ENCODE measurements at places on chromosomes 12 and 14. TPM values are rescaled to one million over a fixed set of nuclear protein-coding genes. Genes with fewer than 3 reads are reported as not detected.

DNA sequence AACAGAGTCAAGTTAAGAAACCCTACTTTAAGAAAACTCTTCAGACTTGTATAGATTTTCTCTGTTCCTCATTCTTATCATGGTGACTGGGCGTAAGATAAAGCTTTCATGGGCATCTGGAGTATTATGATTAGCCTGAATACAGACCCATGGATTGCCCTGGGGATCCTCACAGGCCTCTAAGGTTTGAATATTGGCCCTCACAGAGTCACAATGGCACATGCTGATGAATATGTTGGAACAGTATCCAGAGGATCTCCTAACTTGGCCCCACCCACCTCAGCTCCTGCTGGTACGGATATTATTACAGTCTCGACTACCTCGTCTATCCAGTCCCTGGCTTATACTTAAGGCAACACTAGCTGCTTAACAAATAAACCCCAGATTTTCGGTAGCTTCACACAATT lies 8.1 kb downstream of the OSBPL8 start:
- no peak for DNase-seq

- DNase-seq: peak; percentile 15
Measured at GRCh38 chr12:132614861-132615578, 3.6 kb upstream of the P2RX2 start.

DNA sequence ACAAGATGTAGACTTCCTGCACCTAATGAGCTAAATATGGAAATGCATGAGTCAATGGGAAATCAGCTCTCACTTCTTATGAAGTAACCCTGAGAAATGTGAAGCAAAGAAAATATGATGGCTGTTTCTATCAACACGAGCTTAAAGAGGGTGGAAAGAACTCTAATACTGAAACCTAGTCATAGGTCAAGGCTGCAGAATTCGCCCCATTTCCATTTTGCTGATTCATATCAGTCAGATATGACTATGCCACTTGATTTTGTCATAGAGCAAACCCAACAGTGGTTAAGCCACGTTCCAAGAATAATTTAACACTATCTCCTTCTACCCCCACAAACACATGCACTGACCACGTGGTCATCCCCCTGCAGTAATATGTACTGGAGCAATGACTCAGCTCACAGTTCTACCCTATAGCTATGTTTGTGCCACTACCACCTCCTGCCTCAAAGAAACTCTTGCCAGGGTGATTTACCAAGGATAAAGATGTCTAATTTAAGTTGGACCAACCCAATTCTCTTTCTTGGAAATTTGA lies 157.5 kb downstream of the TMTC3 start:
- peak; percentile 16 for DNase-seq

DNA sequence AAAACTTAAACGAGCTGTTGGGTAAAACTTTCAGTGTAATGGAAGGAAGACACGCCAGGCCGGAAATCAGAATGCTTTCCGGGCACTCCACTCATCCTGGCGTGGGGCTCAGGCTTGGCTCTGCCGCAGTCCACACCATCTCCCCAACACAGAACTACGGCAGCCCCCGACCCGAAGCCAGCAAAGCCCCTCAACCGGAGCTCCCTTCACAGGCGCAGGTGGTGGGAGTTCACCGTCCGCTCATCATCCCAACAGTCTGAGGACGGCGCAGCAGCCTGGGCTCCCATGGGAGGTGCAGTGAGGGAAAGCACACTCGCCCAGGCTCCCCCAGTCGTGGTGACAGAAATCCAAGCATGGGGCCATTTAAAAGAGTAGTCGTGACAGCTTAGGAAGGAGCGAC lies 11.0 kb upstream of the MMP17 start:
- no peak for DNase-seq

DNA sequence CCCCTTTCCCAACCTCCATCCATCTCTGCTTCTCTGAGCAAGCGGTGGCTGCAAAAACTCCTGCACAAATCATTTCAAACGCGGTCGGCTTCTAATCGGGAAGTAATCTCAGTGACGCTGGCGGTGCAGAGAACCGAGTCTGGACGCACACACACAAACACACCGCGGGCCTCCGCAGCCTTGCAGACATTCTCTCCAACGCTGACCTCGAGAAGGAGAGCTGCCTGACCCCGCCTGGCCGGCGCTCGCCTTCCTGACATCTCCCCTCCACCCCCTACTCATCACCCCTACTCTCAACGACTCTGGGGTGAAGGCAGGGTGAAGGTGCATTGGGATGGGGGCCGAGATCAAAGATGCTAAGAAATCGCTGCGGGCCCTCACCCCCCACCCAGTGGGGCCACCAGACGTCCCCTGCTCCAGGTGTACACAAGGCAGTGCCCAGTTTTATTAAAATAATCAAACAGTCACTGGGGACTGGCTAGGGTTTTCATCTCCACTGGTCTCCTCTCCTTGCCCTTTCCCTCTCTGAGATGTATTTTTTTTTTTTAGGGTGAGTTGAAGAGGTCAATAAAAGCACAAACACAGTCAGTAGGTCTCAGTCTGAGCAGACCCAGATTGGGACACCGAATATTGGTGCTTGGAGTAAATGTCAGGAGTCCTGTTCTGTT lies 506 bp upstream of the TBX5 start:
- no peak for DNase-seq

DNA sequence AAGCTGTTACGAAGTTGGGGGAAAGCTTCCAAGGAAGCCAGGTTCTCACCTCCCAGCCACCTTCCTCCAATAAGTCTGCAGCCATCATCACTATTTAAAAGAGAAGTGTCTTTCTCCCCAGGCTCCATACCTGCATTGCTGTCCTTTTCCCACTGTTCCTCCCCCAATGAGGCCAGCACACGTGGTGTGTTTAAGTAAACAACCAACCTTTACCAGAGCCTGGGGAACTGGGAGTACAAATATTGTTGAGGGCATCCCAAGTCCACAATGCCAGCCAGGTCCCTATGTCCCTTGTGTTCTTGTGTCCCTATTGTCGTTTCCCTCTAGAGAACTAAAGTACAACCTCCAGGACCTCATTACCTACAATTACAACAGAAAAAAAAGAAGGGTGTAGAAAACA lies 49.2 kb upstream of the PNMA1 start:
- DNase-seq: no peak

DNA sequence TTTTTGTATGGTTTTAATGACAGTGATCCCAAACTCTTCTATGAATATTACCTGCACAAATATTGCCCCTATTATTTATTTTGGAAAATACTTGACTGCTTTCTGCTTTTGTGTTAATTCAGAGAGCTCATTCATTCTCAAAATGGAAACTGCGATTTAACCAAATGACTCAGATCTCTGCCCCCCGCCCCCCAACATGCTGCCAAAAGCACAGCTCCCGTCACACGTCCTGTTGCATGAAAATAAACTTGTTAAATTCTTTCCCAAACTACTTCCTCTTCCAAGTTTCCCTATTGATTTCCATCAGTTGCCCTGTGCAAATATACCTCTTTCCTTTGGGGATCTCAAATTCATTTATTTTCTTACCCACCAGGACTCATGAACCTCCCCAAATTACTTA lies 18.0 kb upstream of the NRDE2 start:
- no peak for DNase-seq

- DNase-seq: no peak
Measured at GRCh38 chr12:58046271-58046670, 104.9 kb downstream of the ATP23 start.

DNA sequence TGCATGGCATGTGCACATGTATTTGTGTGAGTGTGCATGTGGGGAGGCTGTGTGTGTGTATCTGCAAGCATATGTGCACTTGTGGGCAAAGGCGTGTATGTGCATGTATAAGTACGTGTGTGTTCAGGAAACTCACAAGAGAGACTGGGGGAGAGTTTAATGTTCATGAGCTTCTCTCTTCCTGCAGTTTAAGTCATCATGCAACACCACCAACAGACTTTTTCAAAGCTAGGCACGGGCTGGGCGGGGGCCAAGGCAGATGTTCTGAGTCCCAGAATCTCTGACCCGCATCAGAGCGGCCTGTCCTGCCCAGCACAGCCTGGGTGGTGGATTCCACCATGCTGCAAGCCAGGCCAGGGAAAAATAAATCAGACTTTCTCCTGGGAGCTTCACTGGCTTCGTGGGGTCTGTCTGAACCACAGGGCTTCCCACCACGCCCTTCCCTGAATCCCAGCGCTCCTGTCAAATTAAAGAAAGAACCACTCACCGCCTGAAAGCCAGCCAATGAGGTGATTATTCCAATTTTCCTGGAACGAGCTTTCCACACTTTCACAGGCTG lies 75.7 kb downstream of the PITPNM2 start:
- DNase-seq: no peak

GRCh38 chr12:22543246-22544037 lies 900 bp downstream of the C2CD5 start:
- DNase-seq: peak; percentile 7

DNA sequence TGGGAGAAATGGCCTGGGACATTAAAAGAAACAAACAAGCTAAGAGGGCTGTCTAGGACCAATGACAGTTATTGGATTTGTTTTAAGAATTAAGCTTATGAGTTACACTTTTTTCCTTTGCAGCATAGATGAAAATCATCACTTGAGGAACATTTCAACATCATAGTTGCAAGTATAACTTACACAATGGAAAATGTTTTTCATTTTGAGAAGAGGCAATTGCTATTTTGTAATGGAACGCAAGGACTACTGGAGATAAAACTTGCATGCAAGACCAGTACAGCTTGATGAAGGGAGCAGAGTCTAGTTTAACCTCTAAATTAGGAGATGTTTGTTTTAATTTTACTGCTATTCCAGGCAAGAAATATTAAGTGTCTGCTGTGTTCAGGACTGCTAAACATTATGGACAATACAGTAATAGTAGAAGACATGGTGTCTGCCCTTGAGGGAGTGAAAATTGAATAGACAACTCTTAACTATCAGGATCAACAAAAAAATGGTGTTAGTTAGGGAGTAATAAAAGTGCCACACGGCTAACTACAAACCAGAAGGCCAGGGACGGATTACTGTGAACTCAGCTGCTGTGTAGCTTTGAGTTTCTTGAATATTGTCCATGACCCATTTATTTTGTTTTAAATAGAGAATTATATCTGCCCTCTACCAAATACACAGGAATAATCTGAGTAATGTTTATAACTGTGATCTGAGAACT lies 374.5 kb downstream of the RAD51B start:
- no peak for DNase-seq

Gene MYO1H
- not detected for total RNA-seq

Gene ACSS3
- 16.5 TPM for total RNA-seq

Gene MAP1LC3B2
- total RNA-seq: 1.5 TPM

Gene HRK
- total RNA-seq: 0.14 TPM

Measured in thoracic aorta (tissue), 2 donors.